ENCODE measurements at places on chromosomes 11 and 22. TPM values are rescaled to one million over a fixed set of nuclear protein-coding genes. Genes with fewer than 3 reads are reported as not detected.
A peak's percentile ranks its signal among the peaks of the same experiment; 100 is the strongest.

- DNase-seq, result no peak
Observed at GRCh38 chr11:118610773-118611432, 3.5 kb downstream of the PHLDB1 start.

DNA sequence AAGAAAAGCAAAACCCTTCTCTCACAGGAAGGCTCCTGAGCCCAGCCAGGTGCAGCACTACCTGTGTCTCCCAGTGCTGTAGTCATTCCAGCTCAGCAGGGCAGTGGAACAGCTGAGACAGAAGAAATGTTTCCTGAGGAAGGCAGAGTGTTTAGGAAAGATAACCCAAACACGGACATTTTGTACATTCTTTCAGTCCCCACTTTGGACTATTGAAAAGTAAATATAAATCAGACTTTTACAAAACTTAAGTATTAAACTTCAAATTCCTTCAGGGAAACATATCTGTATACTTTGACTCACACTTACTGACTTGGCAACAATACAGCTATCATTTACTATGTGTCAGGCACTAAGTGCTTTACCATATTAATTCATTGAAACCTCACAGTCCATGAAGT lies 40.4 kb downstream of the RRAS2 start:
- peak; percentile 47 for DNase-seq

DNA sequence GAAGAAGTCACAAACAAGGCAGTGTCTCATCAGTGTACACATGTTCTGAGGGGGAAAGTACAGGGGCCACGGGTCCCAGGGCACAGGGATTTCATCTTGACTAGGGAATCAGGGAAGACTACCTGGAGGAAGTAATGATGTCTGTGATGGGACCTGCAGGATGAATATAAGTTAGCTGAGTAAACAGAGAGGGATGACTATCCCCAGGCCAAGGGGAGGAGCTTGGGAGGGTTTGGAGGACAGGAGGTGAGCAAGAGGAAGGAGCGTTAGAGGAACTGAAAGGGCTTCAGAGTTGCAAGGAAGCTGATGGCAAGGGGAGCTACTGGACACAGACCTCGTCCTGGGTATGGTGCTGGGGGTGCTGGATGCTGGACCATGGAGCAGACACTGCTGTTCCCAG lies 56.4 kb downstream of the TRAF6 start:
- DNase-seq, result peak; percentile 37

The MS4A12 gene
- not detected for total RNA-seq

The NLRX1 gene
- total RNA-seq, result 3.1 TPM

- no peak for DNase-seq
Observed at GRCh38 chr22:17205432-17205831, 13.8 kb downstream of the ADA2 start.

DNA sequence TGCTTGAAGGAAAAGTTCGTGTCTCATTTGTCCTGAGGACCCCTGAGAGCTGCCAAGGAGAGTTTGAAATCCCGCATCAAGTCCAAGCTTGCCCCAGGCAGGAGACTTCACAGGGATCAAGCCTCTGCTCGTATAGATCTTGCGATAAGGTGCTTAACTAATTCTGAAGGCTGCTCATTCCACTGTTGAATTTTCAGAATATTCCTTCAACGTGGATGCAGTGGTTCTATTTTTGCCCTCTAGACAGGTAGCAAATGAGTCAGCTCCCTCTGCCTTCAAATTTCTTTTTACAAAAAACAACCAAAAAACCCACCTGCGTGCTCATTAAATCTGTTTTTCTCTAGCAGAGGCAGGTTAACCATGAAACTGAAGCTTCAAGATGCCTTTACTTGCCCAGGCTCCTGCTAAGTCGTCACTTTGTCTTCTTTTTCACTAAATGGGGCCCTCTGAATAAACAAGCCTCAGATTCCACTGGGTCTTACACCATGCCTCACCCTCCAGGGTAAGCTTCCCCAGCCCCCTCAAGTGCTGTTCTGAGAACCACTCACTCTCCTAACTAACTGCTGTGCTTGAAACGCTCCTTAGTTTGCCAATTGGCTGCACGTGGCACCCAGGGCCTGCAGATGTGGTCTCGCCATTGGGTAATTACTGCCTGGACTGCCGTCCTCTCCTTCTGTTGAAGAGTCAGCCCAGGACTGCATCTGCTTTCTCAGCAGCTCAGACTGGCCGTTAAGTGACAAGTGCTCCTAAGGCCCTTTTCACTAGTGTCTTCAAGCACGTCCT lies 105.0 kb downstream of the TRPC6 start:
- DNase-seq, result no peak

DNA sequence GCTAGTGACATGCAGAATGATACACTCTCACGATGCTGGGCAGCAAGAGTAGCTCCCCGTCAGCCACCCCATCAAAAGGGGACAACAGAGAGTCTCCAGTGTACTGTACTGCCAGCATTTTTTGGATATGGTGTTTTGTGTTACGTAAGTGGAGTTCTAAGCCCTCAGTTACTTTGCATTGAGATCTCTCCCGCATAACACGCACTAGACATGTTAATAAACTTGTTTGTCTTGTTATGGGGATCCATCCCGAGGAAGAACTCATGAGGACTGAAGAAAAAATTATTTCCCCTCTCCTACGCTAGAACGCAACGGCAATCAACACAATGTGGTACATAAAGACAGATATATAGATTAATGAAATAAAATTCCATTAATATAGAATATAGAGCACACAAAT lies 24.2 kb downstream of the NCAPD3 start:
- no peak for DNase-seq

The CPT1A gene
- 39.2 TPM for total RNA-seq

- no peak for DNase-seq
Observed at GRCh38 chr11:127340438-127340837, 339.9 kb upstream of the KIRREL3 start.

DNA sequence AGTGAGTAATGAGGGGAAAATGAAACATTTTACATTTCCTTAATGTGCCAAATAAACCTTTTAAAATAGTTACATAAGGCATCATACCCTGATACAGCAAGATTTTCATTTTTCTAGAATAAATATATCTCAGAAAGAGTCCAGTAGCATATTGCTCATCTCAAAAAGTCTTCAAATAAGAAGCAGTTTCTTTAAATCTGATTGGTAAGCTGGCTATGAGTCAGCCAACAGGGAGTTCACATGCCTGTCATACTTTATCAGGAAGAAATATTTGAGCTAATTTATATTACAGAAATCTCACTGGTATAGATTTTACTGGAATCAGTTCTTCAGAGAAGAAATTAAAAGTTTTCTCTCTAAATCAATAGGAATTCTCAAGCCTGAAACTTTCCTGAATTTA lies 258.1 kb downstream of the C11orf87 start:
- DNase-seq, result no peak

DNA sequence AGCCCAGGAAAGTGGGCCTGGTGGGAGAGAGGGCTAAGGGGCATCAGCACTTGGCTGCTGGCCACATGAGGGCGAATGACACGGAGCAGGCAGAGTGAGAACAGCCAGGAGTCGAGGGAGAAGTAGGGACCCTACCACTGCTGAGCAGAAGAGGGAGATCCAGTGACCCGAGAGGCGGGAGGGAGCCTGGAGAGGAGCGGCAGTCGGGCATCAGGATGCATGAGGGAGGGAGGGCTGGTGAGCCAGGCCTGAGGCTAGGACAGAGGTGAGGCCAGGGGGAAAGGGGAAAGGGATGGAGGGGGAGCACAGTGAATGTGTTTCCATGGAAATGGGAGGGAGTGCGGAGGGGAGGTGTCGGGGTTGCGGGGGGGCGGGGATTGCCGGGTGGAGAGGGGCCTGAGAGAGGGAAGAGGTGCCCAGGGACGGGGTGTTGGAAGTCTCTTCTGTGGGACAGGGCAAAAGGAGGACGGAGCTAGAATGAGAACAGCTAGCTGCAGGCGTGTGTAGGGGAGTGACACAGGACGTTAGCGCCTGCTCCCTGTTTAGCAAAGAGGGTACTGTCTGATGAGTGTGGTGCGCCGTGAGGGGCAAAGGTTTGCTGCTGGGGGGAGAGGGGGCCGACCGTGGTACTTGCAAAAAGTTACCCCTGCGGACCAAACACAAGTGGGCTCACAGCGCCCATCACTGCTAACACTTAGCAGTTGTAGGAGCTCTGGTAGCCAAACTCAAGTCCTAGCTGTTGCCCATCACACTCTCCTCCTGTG lies 37.1 kb upstream of the WNT11 start:
- DNase-seq, result no peak

- DNase-seq, result no peak
Observed at GRCh38 chr11:45651841-45652749, 13.3 kb downstream of the CHST1 start.

The TRIM49D2 gene
- not detected for total RNA-seq

DNA sequence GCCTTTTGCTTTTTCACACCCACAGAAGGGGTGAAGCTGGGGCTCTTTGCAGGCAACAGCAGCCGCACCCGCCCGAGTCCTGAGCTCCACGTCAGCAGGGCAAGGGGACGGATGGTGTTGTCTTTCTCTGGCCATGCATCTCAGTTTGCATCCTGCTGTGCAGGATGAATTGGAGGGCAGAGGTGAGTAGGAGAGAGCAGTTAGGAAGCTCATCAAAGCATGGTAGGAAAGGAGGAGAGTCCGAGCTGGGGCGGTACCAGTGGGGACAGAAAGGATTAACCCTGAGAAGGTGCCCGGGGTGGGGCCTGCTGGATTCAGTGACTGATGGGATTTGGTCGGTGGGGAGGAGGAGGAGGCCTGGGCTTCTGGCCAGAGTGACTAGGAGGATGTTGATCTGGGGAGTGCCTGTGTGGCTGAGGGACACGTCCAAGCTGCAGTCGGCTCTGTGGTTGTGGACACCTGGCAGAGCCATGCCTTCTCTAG lies 14.6 kb downstream of the FAM83F start:
- DNase-seq, result no peak

GRCh38 chr11:60658409-60658808 lies 41.0 kb upstream of the MS4A8 start:
- no peak for DNase-seq

The PRODH gene
- total RNA-seq, result not detected

DNA sequence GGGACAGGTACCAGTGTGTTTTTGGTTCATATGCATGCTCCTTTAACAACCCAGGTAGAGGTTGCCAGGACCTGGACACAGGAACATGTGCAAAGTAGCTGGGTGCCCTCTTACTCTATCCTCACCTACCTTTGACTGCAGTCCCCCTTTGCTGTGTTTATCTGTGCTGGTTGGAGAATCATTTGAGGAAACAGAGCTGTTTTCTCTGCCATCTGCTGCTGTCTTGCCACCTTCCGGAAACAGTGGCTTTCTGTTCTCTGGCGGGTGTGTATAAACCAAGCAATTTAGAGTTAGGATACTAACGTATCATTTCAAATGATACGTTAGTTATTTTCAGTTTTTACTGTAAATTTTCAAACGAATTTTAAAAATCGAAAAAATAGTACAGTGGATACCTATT lies 171.9 kb upstream of the TTC12 start:
- no peak for DNase-seq

DNA sequence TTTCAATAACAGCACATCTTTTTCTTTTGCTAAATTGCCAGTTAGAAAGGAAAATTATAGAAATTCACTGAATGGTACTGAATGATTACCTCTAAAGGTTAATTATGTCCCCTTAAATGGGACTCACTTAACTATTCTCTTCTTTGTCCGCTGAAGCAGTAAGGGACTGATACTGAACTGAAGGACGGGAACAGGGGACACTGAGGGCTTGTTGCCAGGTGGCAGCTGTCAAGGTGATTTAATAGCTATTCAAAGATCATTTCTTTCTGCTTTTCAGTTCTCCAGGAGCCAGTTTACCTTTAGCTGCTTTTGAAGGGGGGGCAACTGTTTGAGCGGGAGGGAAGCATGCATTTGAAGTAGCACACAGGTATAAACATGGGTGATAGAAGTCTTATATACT lies 325.4 kb upstream of the CCDC90B start:
- no peak for DNase-seq

DNA sequence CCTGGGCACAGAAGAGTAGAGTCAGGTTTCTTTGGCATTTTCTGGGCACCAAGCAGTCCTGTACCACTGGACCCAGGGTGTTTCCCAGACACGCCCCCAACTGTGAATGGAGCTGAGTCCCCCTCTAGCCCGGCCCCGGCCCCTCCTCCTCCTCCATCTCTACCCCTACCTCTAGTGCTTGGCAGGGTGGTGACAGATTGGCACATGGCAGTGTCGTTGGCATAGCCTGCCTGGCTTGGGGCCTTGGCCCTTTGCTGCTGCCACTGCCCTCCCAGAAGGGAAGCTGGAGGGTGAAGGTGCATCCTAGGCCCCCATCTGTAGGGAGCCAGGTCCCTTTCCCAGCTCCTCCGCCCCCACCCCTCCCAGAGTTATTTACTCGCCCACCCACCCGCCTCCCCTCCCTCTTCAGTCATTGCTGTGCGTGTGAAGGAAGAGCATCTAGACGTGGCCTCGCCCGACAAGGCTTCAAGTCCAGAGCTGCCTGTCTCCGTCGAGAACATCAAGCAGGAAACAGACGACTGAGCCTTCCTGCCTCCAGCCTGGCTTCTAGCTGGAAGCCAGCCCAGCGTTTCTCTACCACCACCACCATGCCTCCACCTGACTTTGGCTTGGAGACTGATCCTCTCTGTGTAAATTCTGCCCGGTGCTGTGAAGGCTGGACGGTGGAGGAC lies 10.9 kb downstream of the CHADL start:
- no peak for DNase-seq

DNA sequence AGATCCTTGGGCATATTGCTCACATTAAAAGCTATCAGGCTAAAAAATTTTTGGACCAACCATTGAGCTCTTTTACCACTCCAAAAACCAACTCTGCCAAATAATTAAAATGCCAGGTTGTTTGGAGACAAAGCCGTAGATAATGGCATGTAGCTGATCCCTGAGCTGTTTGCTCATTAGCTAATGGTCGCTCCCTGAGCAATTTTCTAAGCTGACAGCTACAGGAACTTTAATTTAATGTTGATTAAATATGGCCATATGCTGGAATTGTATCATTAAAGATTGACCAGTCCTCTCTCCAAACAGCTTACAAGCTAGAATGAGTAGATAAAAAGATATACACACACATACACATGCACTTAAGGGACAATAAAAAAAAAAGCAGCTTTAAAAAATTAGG lies 216.2 kb upstream of the ARHGAP20 start:
- no peak for DNase-seq

The BEST1 gene
- not detected for total RNA-seq

DNA sequence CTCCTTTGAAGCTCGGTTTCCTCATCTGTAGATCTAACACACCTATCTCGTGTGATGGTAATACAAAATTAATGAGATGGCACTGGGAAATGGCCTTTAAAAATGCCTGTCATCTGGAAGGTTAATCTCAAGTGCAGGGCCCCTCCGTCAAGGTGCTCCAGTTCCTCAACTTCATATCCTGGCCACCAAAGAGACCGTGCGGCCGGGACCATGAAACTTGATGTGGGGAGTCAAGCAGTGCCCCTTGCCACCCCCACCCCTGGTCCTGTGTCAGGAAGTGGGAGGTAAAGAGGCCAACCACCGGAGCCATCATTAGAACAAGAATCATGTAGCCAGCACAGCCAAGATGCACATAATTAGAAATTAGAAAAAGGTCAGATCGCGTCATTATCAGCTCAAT lies 108.2 kb downstream of the FEZ1 start:
- no peak for DNase-seq

DNA sequence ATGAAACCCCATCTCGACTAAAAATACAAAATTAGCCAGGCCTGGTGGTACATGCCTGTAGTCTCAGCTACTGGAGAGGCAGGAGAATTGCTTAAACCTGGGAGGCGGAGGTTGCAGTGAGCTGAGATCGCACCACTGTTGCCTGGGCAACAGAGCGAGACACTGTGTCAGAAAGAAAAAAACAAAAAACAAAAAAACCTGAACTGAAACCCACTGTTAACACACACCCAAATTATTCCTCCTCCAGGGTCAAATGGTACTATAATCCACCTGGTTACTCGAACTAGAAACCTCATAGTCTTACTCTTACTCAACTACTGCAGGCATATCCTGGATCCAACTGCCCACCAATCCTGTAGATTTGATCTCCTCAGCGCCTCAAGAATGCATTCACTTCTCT lies 35.5 kb downstream of the USP28 start:
- DNase-seq, result no peak

The HIPK3 gene
- 42.9 TPM for total RNA-seq
